ENCODE measurements at places on chromosomes 7 and 10.
A peak's percentile ranks its signal among the peaks of the same experiment; 100 is the strongest.

DNA sequence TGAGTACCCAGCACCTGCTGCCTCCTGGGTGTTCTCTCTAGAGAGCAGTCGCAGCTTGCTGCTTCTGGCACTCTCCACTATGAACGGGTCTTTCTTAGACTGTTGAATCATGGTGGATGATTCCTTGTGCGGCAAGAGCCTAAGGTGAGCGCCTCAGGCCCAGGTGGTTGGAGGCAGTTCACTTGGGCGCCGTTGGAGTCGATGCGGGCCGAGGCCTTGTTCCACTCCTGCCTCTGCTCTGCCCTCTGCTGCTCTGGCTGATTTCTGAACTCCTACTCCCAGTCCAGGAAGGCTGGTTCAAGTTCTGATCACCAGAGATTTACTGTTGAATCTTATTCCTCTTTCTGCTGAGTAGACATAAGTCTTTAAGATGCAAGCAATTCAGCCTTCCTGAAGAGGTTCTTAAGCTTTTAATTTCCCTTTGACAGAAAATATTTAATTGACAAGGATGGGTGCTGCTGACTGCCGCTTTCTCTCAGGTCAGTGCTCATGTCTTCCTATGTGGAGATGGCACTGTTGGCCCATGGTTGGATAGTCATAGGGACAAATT lies 10.4 kb downstream of the YKT6 start:
- no peak for DNase-seq

- no peak for DNase-seq
Measured at GRCh38 chr10:9254353-9254752, 1199.9 kb downstream of the GATA3 start.

GRCh38 chr10:128914681-128915080 lies 552.4 kb upstream of the MGMT start:
- DNase-seq = peak; percentile 22

- DNase-seq = no peak
Measured at GRCh38 chr7:148935451-148935850, 51.4 kb upstream of the EZH2 start.

- no peak for DNase-seq
Measured at GRCh38 chr7:85600395-85600794, 413.5 kb upstream of the SEMA3D start.

GRCh38 chr7:152085131-152085530 lies 59.7 kb downstream of the GALNT11 start:
- no peak for DNase-seq

DNA sequence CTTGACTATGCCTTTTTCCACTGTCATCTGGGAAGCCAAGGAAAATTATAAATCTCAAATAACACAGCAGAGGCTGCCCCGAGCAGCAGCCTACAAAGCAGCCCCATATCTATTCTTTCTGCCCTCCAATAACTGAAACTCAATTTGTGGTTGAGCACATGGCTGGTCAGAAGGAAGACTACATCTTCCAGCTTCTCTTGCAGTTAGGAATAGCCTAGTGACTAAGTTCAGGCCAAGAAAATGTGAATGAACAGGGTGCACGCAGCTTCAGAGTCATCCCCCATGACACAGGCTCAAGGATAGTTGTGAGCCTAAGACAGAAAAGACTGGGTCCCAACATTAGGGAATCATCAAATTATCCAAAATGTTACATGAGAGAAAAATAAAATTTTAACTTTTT lies 42.3 kb downstream of the CHCHD3 start:
- no peak for DNase-seq

- DNase-seq = no peak
Measured at GRCh38 chr10:101565370-101565900, 22.6 kb downstream of the POLL start.

GRCh38 chr10:118543714-118544400 lies 51.6 kb downstream of the PRLHR start:
- no peak for DNase-seq

GRCh38 chr10:122208571-122209430 lies 62.3 kb upstream of the BTBD16 start:
- no peak for DNase-seq

GRCh38 chr10:74558897-74559296 lies 267.5 kb upstream of the KAT6B start:
- no peak for DNase-seq

GRCh38 chr10:28761084-28761846 lies 83.9 kb downstream of the BAMBI start:
- DNase-seq = no peak

GRCh38 chr7:81626008-81626407 lies 143.8 kb downstream of the HGF start:
- DNase-seq = no peak

- DNase-seq = no peak
Measured at GRCh38 chr10:125811251-125811650, 11.8 kb downstream of the UROS start.

DNA sequence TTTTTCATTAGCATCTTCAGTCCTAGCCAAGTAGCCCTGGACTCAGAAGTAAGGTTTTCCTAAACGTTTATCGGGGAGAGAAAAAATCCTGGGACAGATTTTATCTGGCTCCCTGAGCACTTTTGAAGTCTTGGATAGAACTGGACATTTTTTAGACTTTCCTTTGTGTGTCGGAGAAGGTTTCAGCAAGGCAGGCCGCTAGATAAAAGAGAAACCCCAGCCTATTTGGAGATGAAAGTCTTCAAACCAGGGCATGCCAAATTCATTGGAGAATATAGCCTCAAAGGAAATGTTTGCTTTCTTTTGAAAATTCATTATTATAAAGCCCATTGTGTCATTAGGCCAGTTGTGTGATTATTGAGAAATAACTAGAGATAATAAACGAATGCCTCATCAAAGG lies 228.1 kb downstream of the BAMBI start:
- DNase-seq = no peak

DNA sequence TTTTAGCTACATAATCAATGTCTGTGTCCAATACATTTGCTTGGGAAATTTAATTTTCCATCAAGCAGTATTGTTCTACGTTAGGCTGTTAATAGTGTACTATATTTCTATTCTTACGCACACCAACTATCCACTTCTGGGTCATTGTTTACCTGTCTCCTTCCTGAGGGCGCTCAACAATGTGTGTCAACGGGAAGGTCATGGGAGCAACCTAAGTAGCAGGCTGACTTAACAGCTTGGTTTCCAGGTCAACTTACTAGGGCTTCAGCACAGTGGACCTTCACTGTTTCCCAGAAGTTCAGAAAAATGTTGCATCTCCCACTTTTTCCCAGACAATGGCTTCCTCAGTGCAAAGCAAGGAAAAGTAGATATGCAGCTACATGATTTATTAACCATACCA lies 13.7 kb downstream of the THSD7A start:
- no peak for DNase-seq

DNA sequence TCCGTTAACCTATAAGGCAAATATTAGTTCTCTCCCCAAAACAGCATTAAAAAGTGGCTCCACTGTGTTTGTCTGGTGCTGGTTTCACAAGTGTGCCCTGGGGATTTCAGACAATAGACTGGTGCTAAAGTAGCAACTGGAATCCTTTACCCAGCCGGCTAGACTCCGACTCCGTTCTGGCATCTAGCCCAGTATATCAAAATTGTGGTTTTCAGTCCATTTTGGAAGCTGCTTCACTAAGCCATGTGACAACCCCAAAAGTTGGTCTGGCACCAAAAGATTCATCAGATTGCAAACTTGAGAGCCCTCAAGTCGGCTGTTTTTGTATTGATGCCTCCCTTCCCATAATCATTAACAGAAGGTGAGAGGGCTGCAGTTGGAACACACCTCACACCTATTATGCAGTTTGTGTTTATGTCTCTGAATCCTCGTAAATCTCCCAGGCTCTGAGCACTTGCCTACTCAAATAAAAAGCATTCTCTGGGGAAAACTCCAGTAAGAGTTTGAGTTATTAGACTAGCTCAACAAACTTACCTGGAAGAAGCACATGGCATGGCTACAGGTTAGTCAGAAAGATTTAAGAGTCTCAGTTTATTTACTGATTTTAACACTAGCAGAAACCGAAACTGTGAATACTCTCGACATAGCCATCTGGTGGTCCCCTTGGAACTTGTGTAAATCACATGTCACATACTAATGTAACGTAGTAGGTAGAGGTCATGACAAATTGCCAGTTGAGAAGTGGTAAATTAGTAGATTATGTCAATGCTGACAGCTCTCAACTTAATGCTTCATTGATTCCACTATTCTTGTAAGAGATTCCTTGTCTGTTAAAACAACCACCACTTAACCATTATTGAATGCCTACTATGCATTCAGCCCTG lies 14.8 kb upstream of the WNT16 start:
- DNase-seq = no peak

- DNase-seq = no peak
Measured at GRCh38 chr7:71173955-71174354, 42.0 kb downstream of the GALNT17 start.

GRCh38 chr10:11116817-11117216 lies 99.1 kb downstream of the CELF2 start:
- no peak for DNase-seq

DNA sequence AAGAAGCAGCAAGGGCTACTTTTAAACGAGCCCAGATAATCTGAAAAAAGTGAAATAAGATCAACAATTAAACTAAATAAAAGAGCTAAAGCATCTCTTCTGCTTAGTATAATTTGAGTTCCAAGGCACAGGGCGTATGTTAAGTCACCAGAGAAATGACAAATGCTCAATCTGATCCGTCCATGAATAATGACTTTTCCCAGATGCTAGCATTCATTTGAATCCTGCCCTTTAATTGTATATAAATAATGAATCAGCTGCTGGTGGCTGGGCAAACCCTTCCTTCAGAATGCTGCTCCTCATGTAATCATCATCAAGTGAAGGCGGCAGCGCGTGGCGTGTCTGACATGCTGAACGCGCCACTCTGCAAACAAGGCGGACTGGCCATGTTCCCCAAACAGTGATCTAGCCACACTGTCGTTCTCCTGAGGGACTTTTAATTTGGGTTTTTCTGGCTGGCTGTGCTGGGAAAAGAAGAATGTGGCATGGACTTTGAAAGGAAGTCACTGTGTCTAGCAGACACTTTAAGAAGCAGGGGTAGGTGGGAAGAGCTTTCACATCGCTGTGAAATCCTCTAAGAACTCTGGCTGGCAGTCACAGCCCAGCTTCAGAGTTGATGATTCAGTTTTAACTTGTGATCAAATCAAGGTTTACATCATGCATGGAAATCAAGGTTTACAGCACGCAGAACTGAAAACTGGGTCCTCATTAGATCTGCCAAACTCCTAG lies 70.7 kb downstream of the BEND7 start:
- DNase-seq = no peak

- DNase-seq = no peak
Measured at GRCh38 chr10:14605231-14605925, 169.3 kb downstream of the FAM107B start.

- DNase-seq = no peak
Measured at GRCh38 chr7:36887233-36887632, 162.9 kb upstream of the AOAH start.

DNA sequence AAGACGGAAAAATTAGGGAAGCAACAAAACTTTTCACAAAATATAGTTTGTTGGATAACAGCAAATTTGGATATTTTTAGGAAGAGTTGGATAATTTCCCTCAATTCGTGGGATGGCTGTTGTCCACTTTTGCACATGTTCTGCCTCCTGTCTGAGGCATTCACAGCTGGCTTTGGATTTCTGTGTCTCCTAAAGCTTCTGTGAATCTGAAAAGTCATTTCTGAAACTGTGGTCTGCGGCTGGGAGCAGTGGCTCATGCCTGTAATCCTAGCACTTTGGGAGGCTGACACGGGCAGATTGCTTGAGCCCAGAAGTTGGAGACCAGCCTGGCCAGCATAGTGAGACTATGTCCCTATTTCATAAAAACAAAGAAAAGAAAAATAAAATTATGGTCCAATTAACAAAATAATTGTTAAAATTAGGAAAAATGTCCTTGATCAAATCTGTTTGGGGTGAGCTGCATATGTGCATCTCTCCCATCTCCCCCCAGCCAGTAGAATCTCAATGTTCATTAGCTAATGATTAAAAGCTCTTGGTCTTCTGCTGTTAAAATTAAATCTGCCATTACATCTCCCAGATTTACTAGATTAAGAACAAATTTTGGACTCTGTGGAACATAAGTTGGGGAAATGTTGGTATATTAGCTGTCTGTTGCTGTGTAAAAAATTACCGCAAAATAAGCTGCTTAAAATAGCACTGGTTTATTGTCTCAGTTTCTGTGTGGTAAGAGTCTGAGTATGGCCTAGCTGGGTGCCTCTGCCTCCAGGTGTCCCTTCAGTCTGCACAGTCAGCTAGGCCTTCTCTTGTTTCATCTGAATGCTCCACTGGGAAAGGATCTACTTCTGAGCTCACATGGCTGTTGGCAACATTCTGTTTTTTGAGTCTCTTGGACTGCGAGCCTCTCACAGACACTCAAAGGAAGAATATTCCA lies 332.0 kb upstream of the FZD1 start:
- DNase-seq = no peak

GRCh38 chr7:114273218-114273617 lies 141.4 kb upstream of the FOXP2 start:
- no peak for DNase-seq

- DNase-seq = no peak
Measured at GRCh38 chr10:110566472-110567200, 859 bp upstream of the SMC3 start.

DNA sequence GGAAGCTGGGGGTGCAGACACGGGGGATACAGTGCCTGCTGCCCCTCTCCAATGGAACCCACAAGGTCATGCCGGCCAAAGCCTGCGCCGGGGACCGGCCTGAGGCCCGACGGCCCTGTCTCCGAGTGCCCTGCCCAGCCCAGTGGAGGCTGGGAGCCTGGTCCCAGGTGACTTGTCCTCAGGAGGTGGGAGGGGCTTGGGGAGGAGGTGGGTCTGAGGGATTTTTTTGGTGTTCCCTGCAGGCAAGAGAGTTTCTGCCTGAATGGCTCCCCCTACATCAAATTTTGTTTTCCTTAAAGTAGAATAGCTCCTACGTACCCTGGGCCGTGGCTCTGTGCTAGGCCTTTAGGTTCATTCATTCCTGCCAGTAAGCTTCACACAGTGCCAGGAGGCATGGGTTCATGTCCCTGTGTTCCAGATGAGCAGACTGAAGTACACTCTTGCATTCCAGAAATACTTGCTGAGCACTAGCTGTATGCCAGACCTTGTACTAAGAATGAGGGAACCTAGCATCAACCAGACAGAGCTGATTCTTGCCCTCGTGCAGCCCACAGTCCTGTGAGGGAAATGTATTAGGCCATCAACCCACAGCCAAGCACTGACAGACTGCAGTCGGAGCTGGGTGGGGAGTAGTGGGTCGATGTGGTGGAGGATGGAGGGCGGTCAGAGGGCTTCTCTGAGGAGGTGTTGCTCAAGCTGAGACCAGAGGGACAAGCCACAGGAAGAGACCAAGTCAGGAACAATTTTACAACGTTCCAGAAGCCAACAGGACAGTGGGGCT lies 31.1 kb downstream of the TBATA start:
- DNase-seq = no peak

- DNase-seq = no peak
Measured at GRCh38 chr7:48636391-48637015, 287.8 kb upstream of the CDC14C start.

- no peak for DNase-seq
Measured at GRCh38 chr10:10515479-10516204, 502.0 kb upstream of the CELF2 start.

DNA sequence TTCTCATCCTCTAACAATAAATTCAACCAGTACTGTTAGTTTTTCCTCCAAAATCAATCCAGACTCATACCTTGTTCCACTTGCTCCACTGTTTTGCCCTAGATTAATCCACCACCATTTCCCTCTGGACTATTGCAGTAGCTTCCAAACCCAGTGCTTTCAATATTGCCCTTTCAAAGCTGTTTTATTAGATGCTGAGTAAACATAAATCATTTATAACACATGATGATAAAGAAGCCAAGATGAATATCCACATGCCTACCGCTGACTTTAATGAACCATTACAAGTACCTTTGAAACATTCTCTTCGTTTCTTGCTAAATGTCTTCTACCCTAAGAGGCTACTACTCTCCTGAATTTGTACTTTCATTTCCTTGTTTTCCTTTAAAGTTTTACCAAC lies 174.2 kb upstream of the FAM171A1 start:
- DNase-seq = no peak

Measured in caudate nucleus (tissue), 63 donors.